IPS DF 6.9 (cell line): ENCODE measurements at places on chromosomes 6 and 20.
A peak's percentile ranks its signal among the peaks of the same experiment; 100 is the strongest.

DNA sequence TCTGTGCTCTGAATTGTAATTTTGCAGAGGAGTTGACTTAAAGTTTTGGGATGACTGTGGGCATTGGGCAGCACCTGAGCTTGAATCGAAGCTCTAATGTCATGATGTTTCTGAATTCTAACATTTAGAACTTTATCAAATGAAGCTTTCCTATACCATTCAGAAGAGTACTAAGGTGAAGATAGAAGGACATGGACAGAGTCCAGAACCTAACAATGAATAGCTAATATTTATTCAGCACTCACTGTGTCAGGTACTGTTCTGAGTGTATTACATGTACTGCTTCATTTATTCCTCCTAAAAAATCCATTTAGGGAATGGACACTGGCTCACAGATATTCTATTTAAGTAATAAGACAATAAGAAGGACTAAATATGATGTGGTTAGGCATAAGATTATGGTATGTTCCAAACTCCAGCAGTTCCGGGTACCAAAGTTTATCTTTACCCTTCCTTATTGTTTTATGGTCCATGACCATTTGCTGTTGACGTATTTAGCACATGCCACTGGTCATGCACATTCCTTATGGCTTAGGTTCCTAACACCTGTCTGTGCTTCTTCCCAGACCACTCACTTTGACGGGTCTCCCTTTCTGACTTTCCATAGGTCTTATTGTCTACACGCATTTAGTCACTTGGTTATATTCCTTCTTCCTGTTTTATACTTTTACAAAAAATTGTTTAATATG is 20.3 kb downstream of the BCKDHB start:
- DNase-seq: no peak

GRCh38 chr6:132392792-132393191 is 8.5 kb downstream of the MOXD1 start:
- no peak for DNase-seq

DNA sequence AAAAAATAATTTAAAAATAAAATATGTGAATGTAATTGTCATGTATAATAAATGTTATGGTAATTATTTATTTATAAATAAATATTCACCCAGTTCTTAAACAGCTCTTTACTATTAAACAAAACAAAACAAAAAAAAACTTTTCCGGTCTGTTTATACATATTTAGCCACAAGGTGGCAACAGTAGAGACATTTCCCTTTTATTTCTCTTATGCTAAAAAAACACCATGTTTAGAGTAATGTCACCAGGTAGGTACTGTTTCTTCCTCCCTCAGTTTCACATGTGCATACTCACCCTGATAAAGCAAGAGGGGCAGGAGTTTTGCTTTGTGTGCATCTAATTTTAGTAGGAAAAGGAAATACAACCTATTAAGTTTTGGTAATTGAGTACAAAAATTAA is 610.4 kb upstream of the IMPG1 start:
- no peak for DNase-seq

DNA sequence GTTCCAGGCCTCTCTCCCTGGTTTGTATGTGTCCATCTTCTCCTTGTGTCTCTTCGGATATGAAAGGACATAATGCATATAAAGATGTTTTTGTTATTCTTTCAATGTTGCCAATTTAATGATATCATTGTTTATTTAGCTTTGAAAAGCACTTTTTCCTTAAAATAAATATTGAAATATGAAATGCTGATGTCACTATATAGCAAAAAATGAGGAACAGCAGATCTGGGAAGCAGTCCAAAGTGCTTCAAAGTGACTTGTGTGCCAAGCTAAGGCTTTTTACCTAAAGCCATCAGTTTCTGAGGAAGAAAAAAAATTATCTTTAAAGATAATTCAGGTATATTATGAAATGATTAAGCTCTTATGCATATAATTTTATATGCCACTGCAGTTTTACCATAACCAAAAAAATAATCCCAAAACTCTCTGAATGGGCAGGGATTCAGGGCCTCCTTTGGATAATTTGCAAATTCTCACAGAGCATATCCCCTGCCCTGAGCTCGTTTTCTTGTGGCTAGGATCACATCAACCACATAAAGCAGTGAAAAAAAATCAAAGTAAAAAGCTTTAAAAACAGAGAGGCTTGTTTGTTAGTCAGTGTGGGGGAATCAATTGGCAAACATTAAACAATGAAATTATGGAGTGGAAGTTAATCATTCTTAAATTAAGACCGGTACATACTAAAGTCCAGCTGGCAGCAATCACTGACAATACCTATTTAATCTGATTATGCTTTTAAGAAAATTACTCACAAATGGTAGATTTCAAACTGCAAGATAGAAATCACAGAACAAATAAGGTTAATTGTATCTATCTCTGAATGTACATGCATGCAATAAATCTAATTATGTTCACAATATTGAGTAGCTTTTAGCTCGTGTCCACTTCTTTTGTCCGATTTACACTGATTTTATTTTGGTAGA is 1027.9 kb upstream of the ADGRB3 start:
- DNase-seq: no peak

DNA sequence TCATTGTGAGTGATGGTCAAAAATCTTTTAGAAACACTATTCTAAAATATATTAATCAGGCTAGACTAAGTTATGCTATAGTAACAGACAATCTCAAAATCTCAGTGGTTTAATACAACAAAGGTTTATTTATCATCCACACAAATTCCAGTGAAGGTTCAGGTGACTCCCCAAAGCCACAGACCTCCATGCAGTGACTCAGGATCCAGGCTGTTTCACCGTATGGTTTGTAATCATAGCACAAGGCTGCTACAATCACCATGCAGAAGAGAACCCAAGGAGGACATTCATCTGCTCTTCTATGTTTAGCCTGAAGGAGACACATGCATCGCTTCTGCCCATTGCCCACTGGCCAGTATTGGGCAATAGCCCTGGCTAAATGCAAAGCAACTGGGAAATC is 46.2 kb downstream of the BFSP1 start:
- DNase-seq: no peak

GRCh38 chr20:63627751-63628245 is 897 bp upstream of the GMEB2 start:
- DNase-seq: no peak

- DNase-seq: no peak
Observed at GRCh38 chr6:65642776-65643175, 64.2 kb downstream of the EYS start.

GRCh38 chr6:134295953-134296553 is 21.9 kb downstream of the SGK1 start:
- DNase-seq: no peak

DNA sequence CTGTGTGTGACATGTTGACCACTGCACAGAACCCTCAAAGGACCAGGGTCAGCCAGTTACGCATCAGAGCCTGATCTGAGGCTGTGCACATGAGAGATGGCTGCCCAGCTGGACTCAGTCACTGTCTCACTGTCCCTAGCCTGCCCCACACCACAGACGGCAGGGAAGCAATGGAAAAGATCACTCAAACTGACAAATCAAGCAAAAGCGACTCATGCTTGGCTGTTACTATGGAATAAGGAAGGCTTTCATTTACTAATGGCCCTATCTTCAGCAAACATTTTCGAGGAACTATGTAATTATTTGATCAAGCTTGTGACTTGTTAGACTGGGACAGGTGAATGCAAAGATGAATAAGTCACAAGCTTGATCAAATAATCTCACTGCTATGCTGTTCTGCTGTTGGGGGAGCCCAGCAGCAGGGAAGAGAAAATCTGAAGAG is 137.0 kb downstream of the SLC23A2 start:
- no peak for DNase-seq

- DNase-seq: no peak
Observed at GRCh38 chr6:136469154-136469553, 81.1 kb downstream of the MAP7 start.

- DNase-seq: no peak
Observed at GRCh38 chr6:34238585-34239499, 2.2 kb downstream of the HMGA1 start.

DNA sequence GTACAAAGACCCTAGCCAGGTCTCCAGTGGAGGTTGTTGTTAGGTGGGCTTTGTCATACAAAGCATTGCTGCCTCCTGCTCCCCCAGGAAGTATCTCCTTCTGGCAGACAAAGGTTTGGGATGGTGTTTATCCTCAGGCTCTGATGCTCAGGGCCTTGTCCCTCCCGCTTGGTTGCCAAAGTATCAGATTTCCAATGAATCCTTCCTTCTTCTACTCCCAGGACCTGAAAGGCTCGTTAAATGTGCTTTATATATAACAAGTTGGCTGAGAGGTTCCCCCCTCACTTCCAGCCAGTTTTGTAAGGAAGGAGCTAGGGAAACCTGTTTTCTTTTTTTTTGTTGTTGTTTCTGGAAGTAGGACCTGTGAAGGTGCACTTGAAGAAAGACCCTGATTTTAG is 14.4 kb downstream of the PTK7 start:
- DNase-seq: no peak

GRCh38 chr6:48765352-48765961 is 654.5 kb upstream of the PTCHD4 start:
- peak; percentile 29 for DNase-seq

GRCh38 chr20:41854765-41855164 is 236.6 kb upstream of the CHD6 start:
- DNase-seq: no peak

- no peak for DNase-seq
Observed at GRCh38 chr6:14468647-14469321, 351.2 kb downstream of the CD83 start.

GRCh38 chr20:1440024-1440423 is 26.6 kb downstream of the NSFL1C start:
- DNase-seq: no peak

GRCh38 chr6:34125939-34126338 is 19.9 kb downstream of the GRM4 start:
- no peak for DNase-seq

GRCh38 chr6:142872376-142872775 is 72.6 kb downstream of the HIVEP2 start:
- DNase-seq: no peak

GRCh38 chr6:156464100-156464878 is 312.9 kb upstream of the ARID1B start:
- DNase-seq: no peak

GRCh38 chr6:139635401-139636130 is 261.1 kb upstream of the CITED2 start:
- no peak for DNase-seq

- no peak for DNase-seq
Observed at GRCh38 chr6:151100326-151100725, 139.4 kb upstream of the AKAP12 start.
